ENCODE measurements at places on chromosomes 6 and 20. TPM values are rescaled to one million over a fixed set of nuclear protein-coding genes. Genes with fewer than 3 reads are reported as not detected.

MLIP gene
- total RNA-seq, result 6.1 TPM

POM121L2 gene
- total RNA-seq, result not detected

HSD17B8 gene
- 6.7 TPM for total RNA-seq

KCNQ2 gene
- not detected for total RNA-seq

HCRTR2 gene
- total RNA-seq, result not detected

ENPP3 gene
- total RNA-seq, result not detected
